ENCODE measurements at places on chromosomes 2 and 18.

GRCh38 chr2:142714600-142714999, 162.9 kb upstream of the KYNU start:
- no peak for DNase-seq

- no peak for DNase-seq
Observed at GRCh38 chr2:138649571-138649970, 130.6 kb downstream of the NXPH2 start.

- DNase-seq: no peak
Observed at GRCh38 chr2:39476524-39476923, 39.4 kb upstream of the MAP4K3 start.

GRCh38 chr18:35634323-35634722, 52.8 kb downstream of the GALNT1 start:
- no peak for DNase-seq

DNA sequence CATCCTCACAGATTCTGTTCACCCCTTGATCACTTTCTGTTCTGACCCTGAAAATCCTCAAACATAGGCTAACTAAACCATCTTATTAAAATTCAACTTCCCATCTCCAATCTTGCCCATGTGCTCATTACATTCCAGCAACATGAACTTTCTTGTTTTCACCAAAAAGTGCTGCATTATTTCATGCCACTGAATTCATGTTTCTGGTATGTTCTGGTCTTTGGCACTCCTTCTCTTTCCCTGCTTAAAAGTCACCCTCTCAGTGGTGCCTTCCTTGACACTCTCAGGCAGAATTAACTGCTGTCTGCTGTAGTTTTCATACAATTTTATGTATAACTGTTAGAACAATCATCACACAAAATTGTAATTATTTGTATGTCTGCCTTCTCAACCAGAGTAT, 247.7 kb upstream of the RBMS1 start:
- DNase-seq: no peak

DNA sequence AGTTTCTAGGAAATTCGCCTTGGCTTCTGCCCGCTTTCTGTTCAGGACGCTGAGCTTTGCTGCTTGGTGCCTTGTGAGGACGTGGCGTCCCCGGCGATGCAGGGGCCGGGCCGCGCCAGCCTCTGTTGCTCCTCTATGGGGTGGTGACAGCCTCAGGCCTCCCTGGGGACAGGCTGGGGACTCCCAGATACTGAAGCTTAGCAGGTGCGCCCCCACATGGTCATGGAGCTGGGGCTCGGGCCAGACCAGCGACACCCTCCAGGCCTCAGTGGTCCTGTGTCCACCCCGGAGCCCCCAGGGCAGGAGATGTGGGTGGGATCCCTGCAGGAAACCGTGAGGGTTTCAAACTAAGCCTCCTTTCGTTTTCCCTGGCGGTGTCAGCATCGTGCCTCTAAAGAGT, 29.2 kb downstream of the KCNG2 start:
- no peak for DNase-seq

DNA sequence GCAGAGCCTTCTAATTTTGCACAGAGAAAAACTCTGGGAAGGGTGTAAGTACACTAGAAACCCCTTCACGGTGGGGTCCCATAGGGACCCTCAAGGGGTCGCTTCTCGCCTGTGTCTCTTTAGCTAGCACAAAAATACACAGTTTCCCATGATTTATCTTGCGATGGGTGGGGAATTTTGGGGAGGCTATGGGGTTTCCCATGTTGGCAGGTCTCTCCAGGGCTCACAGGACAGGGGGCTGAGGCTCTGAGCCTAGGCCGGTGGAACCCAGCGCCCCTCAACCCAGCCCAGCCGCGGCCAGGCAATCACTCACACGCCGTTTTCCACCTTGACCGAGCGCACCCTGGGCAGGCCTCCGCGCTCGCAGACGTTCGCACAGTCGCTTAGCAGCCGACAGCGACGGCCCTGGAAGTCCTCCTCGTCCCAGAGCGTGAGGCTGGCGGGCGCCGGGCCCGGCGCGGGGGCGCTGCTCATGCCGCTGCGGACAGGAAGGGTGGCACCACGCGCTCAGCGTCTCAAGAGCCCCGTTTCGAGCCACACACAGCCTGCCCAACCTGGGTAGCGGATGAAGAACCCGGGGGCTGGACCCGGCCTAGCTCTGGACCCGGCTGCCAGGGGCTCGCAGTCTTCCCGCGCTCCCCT, 398 bp downstream of the CRYBA2 start:
- no peak for DNase-seq

DNA sequence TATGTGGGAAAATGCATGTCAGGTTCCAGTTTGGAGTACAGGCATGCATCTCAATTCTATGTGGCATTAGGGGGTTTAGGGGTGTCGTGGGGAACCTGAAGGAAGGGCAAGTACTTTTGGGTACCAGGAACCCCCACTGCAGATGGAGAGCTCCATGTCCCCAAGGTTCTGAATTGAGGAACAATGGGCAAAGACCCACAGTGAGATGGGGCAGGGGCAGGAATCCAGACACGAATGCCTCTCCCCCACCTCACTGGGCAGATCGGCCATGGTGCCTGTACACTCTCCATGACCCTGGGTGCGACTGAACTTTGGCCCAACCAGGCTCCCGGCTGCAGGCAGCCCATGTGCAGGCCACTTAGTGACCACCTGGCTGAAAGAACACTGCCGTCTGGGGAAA, 209.3 kb downstream of the HAUS1 start:
- DNase-seq: no peak

DNA sequence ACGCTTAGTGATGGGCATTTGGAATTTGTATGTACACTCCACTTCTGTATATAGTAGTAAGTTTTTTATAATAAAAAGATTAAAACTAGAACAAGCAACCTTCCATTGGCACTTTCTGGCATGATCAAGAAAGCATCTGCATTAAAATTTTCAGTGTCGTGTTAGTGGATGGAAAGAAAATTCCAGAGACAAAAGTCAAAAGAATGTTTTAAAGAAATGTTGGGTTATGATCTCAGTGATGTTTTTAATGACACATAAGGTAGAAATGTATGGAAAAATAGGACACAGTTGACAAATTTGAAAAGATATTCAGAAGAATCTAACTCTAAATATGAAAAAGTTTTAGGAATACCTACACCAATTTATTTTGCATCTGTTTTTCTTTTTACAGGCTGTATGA, 126.1 kb upstream of the FAM117B start:
- no peak for DNase-seq

DNA sequence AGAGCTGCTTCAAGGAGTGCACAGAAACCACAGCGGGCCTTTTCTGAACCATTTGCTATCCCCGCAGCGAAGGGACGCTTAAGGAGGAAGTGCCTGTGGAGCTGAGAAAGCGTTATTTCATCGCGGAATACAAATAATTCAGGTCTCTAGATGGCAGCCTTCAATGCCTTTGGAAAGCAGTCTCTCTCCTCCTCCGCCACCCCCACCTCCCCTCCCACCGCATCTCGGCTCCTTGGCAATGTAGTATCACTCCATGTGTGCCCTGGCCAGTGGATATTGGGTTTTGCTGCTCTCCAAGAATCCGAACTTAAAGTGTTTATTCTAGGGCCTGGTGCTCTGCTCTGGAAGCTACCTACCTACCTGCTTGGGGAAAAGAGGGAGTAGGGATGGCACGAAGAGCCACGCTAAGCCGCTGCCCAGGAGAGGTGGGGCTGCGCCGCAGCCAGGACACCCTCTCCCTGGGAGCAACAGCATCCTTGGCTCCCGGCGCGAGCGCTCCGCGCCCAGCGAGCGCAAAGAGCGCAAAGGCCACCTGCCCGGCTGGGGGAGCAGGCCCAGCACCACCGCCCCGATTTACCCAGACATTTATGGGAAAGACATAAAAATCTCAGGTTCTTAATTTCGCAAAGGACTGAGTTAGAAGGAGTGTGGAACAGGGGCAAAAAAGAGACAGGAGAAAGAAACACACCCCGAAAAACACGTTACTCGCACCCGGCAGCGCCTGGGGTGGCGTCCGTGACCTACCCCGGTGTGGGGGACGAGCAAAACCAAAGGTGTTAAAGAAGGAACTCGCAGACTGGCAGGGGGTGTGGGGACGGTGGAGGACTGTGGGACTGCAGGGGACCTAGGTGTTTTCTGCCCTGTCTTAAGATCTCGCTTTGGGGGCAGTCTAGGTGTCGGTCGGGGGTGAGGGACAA, 1.0 kb downstream of the SPHKAP start:
- DNase-seq: no peak

DNA sequence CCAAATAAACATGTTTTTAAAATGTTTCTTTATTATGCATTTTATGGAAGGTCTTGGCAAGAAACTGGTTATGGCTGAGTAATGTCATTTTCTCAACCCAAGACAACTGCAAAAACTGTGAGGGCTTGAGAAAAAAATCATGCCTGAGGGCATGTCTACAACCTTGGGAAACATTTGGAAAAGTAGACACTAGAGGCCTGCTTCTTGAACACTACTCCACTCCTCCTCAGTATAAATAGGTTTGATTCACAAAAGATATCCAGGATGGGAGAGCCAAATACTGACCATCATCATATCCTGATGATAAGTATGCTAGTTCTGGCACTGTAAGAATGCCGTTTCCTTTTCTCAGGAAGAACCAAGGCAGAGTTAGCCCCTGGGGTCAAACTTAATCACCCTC, 71.1 kb downstream of the OSR1 start:
- DNase-seq: no peak

DNA sequence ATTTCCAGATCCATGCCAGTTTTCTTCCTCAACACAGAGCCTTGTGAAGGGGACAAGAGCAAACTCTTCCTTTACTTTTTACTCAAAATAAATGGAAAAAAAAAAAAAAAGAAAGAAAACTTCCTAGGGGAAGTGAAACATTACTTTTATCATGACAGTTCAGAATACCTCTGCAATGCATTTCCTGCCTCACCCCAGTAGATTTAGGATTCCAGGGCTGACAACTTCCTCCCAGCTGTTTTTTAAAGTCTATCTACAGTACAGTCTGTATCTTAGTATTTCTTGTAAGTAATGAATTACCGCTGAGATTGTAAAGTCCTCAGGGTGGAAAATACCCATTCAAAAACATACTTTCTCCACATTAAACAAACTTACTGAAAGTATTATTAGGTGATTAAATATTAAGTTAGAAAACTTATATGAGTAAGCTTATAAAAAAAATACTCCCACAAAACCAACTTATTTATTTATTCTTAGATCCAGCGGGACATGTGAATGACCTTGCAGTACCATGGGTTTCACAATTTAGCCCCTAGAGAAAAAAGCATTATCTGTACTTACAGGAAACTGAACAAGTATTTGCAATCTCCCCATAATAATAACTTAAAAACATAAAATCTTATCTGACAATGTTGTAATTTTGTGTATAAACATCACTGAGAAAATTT, 117.7 kb downstream of the RBMS1 start:
- no peak for DNase-seq

DNA sequence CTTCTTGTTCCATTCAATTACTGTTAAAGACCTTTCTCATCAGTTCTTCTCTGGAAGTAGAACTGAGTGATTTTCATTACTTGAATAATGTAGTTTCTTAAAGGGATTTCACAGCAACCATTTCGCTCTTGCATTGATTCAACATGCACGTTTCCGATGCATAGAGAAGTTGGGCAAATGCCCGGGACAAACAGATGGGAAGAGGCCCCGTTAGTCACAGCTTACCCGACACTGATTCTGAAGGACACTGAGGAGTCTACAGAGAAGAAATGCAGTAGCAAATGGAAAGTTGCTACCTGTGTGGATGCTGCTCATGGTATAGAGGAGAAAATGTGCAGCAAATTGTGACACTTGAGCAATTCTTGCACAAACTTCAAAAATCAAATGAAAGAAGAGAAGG, 32.3 kb upstream of the GCG start:
- DNase-seq: no peak

DNA sequence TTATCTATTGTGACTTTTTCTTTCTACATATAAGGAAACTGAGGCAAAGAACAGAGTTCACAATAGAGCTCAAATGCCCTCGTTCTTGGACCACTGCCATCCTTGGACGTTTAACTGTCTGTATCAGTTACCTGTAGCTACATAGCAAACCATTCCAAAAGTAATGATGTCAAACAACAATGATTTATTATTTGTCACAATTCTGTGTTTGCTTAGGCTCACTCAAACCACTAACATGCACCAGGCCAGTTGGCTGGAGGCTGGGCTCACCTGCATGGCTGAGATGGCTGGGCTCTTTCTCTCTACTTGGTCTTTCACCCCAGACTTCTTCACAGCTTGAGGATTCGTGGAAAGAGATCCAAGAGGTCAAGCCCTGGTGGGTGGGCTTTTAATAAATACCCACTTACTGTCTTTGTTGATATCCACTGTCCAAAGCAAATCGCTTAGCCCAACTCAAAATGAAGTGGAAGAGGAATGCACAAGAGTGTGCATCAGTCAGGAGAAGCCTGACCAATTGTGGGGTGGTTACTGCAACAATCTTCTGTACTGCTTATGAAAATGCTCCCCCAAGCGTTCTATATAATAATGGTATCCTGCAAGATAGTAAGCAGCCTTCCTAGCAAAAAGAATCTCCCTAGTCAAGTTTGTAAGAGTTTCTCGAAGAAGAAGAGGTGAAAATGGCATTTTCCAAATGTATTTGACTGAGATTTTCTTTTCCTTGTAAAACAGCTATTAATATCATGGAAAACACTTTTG, 163.5 kb upstream of the NT5C1B start:
- DNase-seq: no peak

DNA sequence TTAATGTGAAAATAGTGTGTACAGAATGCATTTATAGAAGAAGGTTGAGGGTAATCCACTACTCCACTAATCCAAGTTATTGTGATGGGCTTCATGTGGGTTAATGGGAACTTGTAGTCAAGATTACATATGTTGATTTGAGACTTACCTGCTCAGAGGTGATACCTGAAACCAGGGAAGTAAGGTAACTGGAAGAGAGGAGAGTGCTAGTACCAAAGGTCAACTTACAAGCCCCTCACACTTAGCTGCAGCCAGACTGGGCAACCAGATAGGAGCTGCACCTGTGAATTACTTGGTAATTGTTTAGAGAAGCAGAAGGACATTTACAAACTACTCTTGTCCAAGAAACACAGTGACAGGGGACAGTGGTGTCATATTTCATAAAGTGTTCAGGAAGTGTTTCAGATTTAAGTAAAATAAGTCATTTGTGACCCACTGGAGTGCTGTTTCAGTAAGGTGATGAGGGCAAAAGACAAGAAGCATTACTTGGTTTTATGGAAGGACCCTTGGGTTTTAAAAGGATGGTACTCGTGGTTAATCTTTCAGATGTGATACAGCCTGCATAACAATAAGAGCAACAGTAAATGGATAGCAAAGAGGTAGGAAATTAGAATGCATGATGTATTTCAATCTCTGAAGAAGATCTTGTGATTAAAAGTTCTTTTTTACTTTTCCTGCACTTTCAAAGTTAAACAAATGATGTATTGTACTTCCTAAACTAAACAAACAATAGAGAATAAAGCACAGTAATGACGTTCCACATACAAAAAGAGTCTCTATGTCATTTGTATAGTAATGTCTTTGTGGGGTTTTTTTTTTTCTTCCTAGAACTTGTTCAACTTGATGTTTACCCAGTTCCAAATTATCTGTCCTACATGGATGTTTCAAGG, 189.3 kb downstream of the PHLPP1 start:
- DNase-seq: no peak

Data from activated CD4-positive, CD25-positive, alpha-beta regulatory T cell (primary cell).